ENCODE measurements at places on chromosomes 4 and X. TPM values are rescaled to one million over a fixed set of nuclear protein-coding genes. Genes with fewer than 3 reads are reported as not detected.

GRCh38 chrX:143669395-143669794 is 33.5 kb upstream of the SLITRK4 start:
- no peak overlapping the region for H3K4me3 ChIP-seq
- DNase-seq, result no peak
- no peaks in the 10 kb centered on the region for H3K4me1 ChIP-seq
- no peak overlapping the region for H3K27ac ChIP-seq

- peaks cover 12% of the 10 kb centered on the region for H3K4me1 ChIP-seq
- H3K27me3 ChIP-seq, result peaks cover 3% of the 10 kb centered on the region
- H3K27ac ChIP-seq, result no peak overlapping the region
These were observed 56.4 kb downstream of the PGRMC1 start for GRCh38 chrX:119292445-119292844.

DNA sequence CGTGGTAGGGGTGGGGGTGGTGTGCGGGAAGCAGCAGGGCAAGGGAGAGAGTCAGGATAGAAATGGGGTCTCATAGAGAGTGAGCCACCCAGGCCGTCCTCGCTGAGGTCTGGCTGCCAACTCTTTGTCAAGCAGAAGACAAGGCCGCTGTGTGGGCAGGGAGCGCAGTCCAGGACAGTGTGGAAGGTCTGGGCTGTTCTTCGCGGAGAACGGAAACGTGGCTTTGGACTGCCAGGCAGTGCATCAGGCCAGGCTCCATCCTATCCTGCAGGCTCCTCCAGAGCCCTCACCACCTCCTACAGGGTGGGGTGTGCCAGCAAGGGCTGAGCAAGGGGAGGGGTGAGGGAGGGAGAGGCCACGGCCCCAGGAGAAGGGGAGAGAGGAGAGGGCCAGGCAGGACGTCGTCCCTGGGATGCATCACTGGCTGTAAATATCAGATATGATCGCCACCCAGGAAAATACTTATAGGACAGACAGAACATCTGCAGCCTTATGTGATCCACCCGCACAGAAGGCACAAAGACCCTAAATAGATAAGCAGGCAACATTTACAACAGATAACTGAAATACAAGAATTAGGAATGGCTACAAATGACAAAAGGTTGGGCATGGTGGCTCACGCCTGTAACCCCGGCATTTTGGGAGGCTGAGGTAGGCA is 85.3 kb downstream of the ABLIM2 start:
- H3K4me3 ChIP-seq, result no peak overlapping the region
- peaks cover 19% of the 10 kb centered on the region for H3K27me3 ChIP-seq
- DNase-seq, result no peak
- H3K36me3 ChIP-seq, result no peaks in the 10 kb centered on the region

Gene ADGRG4
- total RNA-seq, result not detected

DNA sequence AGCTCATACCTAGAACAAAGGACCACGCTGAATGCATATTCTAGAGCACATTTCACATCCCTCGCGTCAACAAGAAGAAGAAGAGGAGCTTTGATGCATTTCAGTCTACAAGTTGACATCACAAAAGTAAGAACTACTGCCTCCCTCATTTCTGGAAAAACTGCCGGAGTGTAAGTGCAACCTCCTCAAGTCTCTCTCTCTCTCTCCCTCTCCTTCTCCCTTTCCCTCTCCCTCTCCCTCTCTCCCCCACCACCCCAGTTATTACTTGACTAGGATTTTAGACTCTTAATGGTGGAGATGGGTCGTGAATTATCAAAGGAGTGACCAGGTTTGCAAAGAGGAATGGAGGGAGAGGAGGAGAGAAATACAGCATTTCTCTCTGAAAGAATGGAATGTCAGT is 1.4 kb upstream of the IRS4 start:
- no peak overlapping the region for H3K27ac ChIP-seq
- H3K4me1 ChIP-seq, result no peaks in the 10 kb centered on the region
- H3K4me3 ChIP-seq, result no peak overlapping the region

Measured in HFFc6 (cell line).